ENCODE measurements at places on chromosomes 12 and 14.

DNA sequence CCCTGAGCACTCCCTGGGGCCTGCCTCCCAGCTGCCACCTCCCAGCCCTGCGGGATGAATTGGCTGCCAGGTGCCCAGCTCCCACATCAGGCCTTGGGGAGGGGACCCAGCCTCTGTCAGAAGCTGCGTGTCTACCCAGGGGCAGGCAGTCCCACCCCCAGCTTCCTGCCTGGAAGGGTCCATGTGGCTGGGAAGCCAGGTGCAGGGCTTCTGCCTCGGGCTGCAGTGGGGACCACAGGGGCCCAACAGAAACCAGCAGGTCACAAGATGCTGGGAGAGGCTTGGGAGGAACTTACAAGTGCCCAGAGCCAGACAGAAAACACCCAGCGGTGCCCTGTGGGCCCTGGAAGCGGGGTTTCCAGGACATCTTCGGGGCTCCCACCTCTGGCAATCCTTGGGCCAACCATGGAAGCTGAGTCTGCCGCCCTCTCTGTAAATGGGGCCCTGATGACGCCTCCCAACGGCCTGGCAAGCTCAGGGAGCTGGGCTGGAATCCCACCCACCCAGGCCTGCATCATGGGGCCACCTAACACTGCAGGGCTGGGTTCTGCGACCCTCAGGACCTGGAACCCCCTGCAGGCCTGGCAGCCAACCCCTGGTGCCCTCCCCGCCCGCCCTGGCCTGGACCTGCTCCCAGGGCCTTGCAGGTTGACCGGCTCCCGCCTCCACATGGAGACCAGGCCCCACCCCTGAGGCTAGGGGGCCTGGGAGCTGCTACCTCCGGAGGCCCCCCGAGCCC, 36.6 kb downstream of the CCNK start:
- DNase-seq, result no peak

DNA sequence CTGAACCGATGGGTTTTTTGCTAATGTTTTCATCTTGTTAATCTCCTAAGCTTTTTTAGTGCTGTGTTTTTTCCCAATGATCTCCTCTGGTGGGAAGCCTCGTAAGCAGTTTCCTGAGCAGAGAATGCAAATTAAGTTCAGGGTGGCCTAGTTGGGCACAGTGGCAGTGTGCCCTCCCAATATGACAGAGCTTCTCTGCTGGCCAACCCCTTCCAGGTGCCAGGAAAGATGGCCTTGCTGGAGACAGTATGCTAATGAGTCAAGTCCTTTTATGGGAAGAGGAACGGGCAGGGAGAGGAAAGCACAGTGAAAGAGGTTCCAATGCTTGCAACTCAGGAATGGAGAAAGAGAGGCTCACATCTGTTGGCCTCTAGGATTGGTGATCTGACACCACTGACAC, 115.8 kb downstream of the GCH1 start:
- no peak for DNase-seq

GRCh38 chr14:101034986-101035385, 131.5 kb upstream of the RTL1 start:
- DNase-seq, result no peak

- no peak for DNase-seq
Observed at GRCh38 chr12:89523843-89524540, 604 bp downstream of the GALNT4 start.

- DNase-seq, result peak; percentile 26
Observed at GRCh38 chr14:32370714-32371113, 41.6 kb downstream of the AKAP6 start.

GRCh38 chr12:105831372-105831771, 307.4 kb downstream of the NUAK1 start:
- no peak for DNase-seq
